ENCODE measurements at places on chromosomes 2 and 18. TPM values are rescaled to one million over a fixed set of nuclear protein-coding genes. Genes with fewer than 3 reads are reported as not detected.

The C1QL2 gene
- total RNA-seq: not detected

The IL1F10 gene
- total RNA-seq: not detected

The DAW1 gene
- 0.16 TPM for total RNA-seq

The USP34 gene
- 294 TPM for total RNA-seq

The CAPN14 gene
- total RNA-seq: 0.42 TPM

The CPLX4 gene
- total RNA-seq: not detected

The ASXL3 gene
- 16.8 TPM for total RNA-seq

The CCDC142 gene
- total RNA-seq: 28.2 TPM

The TSPYL6 gene
- total RNA-seq: 0.16 TPM

The THADA gene
- 71.6 TPM for total RNA-seq

The NEU4 gene
- total RNA-seq: 0.21 TPM

The C2orf81 gene
- total RNA-seq: 0.74 TPM

The EVA1A gene
- 7.1 TPM for total RNA-seq

The MC4R gene
- 0.16 TPM for total RNA-seq

The DYNAP gene
- not detected for total RNA-seq

Measured in urinary bladder (tissue), 4 donors.